ENCODE measurements at places on chromosomes 1 and 21.

- peak; percentile 96 for DNase-seq
Observed at GRCh38 chr1:1324524-1325287, at the start of the genes CPTP and INTS11. CPTP (plus strand) TSS chr1:1324802; CDS start chr1:1326911, 2,109 bp downstream. INTS11 (minus strand) TSS chr1:1324660; CDS start chr1:1324608, 52 bp downstream.

- no peak for DNase-seq
Observed at GRCh38 chr1:180230416-180230790, 339 bp downstream of the LHX4 start.

DNA sequence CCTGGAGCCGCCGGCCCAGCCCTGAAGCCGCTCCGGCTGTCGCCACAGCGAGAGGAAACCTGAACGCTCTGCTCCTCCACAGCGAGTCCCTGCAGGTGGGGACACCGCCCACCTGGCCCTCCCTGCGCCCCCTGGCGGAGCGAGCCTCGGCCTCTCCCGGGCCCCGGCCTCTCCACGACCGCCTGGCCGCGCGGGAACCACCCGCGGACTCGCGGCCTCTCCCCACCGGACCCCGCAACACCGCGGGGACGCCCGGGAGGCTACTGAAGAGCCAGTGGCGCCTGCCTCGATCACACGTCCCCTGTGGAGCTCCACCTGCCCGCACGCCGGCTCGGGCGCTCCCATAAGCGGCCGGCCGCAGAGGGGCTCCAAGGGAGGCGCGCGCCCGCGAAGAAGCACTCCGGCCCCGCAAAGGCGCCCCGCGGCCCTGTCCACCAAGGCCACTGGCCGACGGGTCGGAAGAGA lies 109.6 kb downstream of the KCNN3 start:
- DNase-seq, result peak; percentile 83

- DNase-seq, result no peak
Observed at GRCh38 chr1:14737561-14738094, 139.1 kb downstream of the KAZN start.

DNA sequence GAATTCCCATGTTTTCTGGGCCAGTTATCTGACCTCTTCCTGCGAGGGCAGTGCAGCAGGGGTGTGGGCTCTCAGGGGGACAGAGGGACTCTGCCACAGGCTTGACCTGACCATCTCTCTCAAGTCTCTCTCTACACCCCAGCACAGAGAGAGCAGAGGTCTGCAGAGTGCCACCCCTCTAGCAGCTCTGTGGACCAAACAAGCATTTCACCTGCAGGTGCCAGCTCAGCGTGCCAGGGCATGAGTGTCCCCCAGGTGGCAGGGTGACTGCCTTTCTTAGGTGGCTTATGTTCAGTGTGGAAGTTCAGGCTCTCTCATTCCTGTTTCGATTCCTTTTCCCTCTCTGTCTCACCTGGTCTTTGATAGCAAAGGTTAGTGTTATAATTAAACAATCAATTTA lies 191.3 kb downstream of the CACNA1E start:
- no peak for DNase-seq

- DNase-seq, result no peak
Observed at GRCh38 chr1:202567738-202568137, 142.5 kb downstream of the SYT2 start.

GRCh38 chr21:42079008-42079938 lies 8.2 kb downstream of the UMODL1 start:
- no peak for DNase-seq

- no peak for DNase-seq
Observed at GRCh38 chr1:63630238-63630637, 37.0 kb downstream of the PGM1 start.

- no peak for DNase-seq
Observed at GRCh38 chr1:220887520-220888416, 8.5 kb downstream of the HLX start.

Measured in CD4-positive, alpha-beta T cell treated with Interleukin-1 beta for 1 hour (primary cell).